ENCODE measurements at places on chromosomes 4 and X. TPM values are rescaled to one million over a fixed set of nuclear protein-coding genes. Genes with fewer than 3 reads are reported as not detected.

- no peak for DNase-seq
Measured at GRCh38 chrX:5775846-5776430, 452.7 kb downstream of the NLGN4X start.

- DNase-seq: no peak
Measured at GRCh38 chrX:48278958-48279357, 23.8 kb downstream of the SSX1 start.

DNA sequence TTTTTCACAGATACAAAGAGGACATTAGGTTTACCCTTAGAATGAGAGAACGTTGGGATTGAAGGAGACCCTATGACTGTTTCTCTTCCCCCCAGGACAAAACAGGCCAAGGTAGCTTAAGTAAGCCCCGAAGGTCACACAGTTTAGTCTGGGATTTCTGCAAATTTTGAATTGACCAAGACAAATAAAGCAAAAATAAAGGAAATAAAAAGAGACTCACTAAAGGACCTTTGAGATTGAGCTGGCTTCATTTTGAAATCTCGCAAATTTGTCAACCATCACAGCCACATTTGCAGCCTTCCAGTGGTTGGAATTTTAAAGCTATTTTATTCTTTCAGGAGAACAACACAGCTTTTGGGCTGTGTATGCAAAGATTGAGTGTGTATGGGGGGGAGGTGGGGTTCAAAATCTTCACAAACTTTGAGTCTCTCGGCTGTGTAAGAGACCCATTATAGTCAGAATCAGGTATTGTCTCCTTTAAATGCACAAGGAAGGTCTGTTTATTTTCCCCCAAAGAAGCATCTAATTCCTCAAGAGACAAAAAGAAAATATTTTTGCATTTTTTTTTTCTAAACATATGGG is 4.2 kb downstream of the TMSB4X start:
- no peak for DNase-seq

GRCh38 chrX:74924449-74925224 is 615 bp downstream of the NEXMIF start:
- DNase-seq: peak; percentile 32

- no peak for DNase-seq
Measured at GRCh38 chrX:79290596-79290995, 76.5 kb downstream of the ITM2A start.

DNA sequence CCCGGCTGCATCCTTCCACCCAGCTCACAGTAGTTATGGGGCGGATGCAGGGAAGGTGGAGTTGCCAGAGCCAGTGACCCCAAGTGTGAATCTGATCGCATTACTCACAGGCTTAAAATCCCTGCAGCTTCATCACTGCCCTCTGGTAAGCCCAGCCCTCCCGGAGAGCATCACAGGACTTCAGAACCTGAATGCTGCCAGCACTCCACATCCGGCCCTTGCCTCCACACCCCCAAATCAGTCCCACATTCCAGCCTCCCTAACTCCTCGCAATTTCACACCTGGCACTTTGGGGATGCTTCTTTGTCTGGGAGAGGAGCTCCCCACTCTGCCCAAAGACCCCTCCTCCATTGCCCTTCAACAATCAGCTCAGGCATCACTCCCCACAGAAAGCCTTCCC is 15.6 kb downstream of the RASL11B start:
- no peak for DNase-seq

- DNase-seq: no peak
Measured at GRCh38 chr4:153502584-153502983, 36.4 kb downstream of the TMEM131L start.

- no peak for DNase-seq
Measured at GRCh38 chr4:185016946-185017758, 1.1 kb upstream of the HELT start.

GRCh38 chrX:8183346-8183745 is 12.3 kb upstream of the VCX2 start:
- no peak for DNase-seq

- no peak for DNase-seq
Measured at GRCh38 chrX:78886550-78886949, 58.6 kb upstream of the P2RY10 start.

GRCh38 chr4:26884486-26884988 is 23.9 kb downstream of the STIM2 start:
- no peak for DNase-seq

DNA sequence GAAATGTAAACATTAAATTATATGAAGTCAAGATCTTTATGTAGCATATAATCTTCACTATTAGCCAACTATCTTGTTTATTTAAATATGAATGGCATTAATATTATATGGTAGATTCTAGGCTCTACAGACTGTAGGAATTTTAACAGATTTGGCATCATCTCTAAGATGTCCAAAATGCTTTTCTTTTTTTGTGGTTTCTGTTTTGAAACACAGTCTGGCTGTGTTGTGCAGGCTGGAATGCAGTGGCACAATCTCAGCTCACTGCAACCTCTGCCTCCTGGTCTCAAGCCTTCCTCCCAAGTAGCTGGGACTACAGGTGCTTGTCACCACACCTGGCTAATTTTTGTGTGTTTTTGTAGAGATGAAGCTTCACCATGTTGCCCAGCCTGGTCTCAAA is 76.2 kb downstream of the ELOVL6 start:
- no peak for DNase-seq

GRCh38 chrX:11461201-11462001 is 168.2 kb downstream of the AMELX start:
- DNase-seq: no peak

DNA sequence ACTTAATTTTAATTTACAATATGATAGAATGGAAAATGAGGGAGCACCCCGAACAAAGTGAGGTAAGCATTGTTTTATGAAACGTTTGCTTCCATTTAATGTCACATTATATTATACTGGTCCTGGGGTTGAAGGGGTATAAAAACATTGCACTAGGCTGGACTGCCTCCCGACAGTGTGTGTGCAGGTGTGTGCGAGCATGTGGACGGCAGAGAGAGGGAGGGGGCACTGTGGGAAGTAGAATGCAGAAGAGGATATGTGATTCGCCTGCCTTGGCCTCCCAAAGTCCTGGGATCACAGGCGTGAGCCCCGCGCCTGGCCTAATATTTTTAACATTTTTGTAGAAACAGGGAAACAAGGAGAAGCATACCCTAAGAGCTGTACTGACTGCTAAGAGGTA is 36.0 kb downstream of the IRF2 start:
- DNase-seq: no peak

GRCh38 chr4:52982946-52983340 is 120.8 kb downstream of the RASL11B start:
- DNase-seq: no peak

DNA sequence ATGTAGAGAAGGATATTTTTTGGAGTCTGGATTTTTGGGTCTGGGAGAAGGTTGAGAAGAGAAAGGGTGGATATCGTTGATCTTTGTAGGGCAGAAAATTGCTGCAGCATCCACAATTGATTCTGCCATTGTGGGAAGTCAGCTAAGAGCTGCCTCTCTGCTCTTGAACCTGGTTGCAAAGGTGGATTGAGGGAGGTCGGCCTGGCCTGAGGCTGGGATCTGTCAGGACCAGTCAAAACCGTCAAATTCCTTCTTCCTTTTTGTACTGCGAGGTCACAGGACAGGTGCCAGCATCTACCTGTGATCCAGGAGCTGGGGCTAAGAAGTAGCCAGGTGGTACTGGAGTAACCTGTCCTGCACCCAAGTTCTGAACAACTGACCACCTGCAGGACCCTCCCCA is 93.7 kb downstream of the SHOX start:
- DNase-seq: no peak

DNA sequence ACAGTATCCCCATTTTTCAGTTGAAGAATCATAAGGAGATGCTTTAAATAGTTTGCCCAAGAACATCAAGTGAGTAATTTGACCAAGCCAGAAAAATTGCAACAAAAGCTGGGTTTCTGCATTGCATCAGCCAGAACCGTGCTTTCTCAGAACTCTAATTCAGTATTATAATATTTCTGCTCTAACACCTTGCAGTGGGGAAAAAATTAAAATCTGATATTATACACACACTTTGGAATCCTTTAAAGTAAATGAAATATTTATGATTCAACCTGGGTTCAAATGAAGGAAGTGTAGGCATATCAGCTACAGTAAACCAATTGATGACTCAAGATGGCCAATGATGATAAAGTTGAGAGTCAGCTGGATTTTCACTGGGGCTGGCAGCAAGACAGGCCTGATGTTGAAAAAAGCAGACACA is 387.6 kb upstream of the ZFP42 start:
- no peak for DNase-seq

DNA sequence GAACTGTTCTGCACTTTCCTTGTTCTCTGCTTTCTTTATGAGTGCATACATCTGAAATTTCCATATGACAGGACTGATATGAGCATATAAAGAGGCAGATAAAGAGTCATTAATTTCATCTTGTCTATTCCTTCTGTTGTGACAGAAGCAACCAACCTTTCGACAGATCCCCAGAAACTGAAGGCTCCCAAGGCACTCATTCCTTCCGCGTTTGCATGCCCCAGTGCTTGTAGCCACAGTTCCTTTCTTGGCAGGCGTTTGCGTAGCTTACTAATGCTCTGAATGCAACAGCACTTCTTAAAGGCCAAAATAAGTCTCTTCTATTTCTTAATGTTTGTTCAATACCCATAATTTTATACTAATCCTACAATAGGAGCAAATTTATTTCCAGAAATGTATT is 94.0 kb upstream of the TBL1X start:
- DNase-seq: no peak

- no peak for DNase-seq
Measured at GRCh38 chrX:57900975-57901374, 9.3 kb downstream of the ZXDA start.

DNA sequence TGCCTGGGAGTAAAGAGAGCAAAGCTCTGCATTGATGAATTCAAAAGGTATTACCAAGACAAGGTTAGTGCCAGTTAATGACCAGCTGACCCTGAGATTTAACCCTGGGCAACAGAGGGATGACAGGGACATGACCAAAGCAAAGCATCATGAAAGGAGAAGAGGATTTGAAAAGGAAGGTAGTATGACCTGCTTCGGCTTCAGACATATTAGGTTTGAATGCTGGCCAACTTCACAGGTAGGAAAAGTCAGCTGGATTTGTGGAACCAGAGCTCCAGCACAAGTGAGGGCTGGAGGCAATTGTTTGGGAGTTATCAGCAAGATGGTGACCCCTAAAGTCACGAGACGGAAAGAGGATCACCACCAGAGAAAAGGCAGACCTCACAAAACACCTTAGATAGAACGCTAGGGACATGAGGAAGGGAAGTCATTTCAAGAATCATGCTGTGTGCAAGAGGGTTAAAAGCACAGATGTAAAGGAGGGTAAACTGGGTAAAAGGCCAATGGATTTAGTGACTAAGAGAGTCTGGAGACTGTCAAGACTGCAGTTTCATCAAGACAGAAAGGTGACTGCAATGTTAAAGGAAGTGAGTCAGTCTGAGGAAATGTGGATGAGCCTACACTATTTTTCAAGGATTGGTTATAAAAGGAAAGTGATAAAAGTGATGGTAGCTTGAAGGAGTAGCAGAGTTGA is 45.6 kb downstream of the SH3RF1 start:
- no peak for DNase-seq

DNA sequence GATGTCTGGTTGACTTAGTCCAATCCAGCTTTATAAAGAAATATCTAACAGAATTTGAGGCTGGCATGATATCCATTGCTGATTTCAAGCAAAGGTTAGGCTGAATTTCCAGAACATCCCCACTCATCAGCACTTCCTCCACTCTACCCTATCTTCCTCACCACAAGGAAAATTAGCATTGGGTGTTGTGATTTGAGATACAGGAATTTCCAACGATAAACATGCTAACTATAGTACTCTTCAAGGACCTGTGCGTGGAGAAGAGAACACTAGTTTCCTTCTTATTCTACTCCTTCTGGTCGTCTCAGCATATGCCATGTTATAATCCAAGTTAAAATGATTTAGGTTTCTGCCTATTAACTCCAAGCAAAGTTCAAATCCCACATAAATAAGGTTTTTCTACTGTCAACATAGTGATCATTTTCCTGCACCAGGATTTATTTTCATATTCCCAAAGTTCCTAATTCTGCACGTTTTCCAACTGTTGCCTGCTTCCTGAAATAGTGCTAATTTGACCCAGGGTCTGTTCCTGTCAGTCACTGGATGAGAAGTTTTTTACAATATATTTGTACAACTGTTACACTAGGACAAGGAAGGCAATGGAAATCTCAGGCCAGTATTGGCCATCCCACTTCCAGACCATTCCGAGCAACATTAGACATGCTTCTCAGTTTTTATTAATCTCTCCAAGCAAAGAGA is 177.6 kb upstream of the EDNRA start:
- no peak for DNase-seq

FABP2 gene
- 0.79 TPM for total RNA-seq

KLB gene
- 28.0 TPM for total RNA-seq

ARHGAP6 gene
- 0.84 TPM for total RNA-seq

CXorf49 gene
- not detected for total RNA-seq

CAMK2D gene
- 31.0 TPM for total RNA-seq

MAGEB2 gene
- total RNA-seq: not detected

HTN1 gene
- total RNA-seq: not detected

XKRX gene
- total RNA-seq: not detected

RIBC1 gene
- total RNA-seq: 0.25 TPM

IGBP1 gene
- 18.1 TPM for total RNA-seq

CASK gene
- 14.8 TPM for total RNA-seq

MAGT1 gene
- total RNA-seq: 121 TPM

All from liver (tissue), 10 donors.